ENCODE measurements at places on chromosomes 7 and 10. TPM values are rescaled to one million over a fixed set of nuclear protein-coding genes. Genes with fewer than 3 reads are reported as not detected.

- DNase-seq = no peak
These were observed 316.0 kb upstream of the AOAH start for GRCh38 chr7:37040330-37040729.

DNA sequence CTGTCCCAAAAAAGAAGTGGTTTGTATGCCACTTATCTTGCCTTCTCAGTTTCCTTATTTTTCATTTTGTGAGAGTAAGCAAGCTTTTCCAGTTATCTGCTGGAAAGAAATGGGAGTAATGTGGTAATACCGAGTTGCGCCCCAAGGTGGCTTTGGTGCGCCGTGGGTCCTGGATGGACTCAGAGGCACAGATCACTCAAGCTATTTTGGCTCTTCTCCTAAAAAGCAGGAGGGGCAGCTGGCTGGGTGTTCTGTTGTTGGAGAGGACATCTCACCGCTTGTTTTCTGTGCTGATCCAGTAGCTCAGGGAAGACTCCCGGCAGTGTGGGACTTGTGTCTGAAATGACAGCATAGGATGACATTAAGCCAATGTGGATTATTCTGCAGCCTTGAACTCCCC, 16.4 kb downstream of the PRKRIP1 start:
- DNase-seq = no peak

- no peak for DNase-seq
These were observed 42.8 kb downstream of the TBXAS1 start for GRCh38 chr7:139871820-139872219.

DNA sequence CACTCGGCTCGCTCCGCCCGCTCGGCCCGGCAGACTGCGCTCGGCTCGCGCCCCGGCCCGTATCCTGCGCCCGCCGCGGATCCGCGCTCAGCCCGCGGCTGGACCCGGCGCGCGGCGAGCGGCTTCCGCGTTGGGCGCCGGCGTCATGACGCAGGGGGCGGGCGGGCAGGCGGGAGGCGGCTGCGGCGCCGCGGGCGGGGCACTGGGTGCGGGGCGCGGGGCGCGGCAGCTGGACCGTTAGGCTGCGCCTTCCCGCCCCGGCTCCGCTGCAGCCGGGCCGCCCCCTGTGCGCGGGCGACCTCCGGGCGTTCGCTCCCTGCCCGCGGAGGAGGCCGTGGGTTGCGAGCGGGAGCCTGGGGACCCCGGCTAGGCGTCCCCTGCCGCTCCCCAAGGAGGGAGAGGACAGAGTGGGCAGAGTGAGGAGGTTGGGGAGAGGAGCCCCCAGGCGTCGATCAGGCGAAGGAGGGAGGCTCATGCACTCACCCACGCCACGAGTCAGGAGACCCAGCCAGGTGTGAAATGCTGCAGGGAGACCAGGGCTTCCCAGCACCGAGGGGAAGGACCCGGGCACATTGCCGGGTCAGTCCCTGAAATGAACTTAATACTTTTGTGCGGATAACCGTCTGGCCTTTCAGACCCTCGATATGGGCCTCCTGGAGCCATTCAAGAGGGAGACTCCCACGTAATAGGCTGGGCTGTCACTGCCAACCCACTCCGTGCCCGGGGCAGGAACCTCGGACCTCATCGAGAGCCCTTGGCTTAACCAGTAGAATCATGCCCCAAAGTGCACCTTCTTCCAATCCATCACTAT, at the start of gene PIP4K2A:
TSS of gene PIP4K2A (minus strand) at position 100 of the 811 bp plus-strand sequence. CDS start 252 bp downstream, outside the sequence.
- no peak for DNase-seq

DNA sequence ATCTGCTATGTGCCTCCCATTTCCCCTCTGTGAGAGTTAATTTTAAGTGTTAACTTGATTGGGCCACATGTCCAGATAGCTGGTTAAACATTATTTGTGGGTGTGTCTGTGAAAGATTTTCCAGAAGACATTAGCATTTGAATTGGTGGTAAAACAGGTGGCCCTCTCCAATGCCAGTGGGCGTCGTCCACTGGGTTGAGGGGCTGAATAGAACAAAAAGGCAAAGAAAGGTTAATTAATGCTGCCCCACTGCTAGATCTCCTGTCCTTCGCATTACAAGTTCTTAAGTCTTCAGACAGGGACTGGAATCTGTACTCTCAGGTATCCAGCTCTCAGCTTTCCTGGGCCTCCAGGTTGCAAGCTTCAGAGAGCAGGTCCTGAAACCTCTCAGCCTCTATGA, 1160.9 kb upstream of the LRRN3 start:
- no peak for DNase-seq

Gene NPY
- total RNA-seq = 0.43 TPM

Gene IL2RA
- total RNA-seq = not detected

Gene ZMIZ2
- total RNA-seq = 31.3 TPM

Gene FOXP2
- total RNA-seq = 0.06 TPM

Data from epithelial cell of proximal tubule (primary cell).